Mammary microvascular endothelial cell (primary cell): ENCODE measurements at places on chromosomes 6 and 20. TPM values are rescaled to one million over a fixed set of nuclear protein-coding genes. Genes with fewer than 3 reads are reported as not detected.

The DEFB132 gene
- total RNA-seq, result not detected in 2 replicates

The IPCEF1 gene
- 0.20 and 0.34 TPM in 2 replicates for total RNA-seq

The PTCHD4 gene
- 2.9 and 3.1 TPM in 2 replicates for total RNA-seq

The TMEM14C gene
- 173 and 174 TPM in 2 replicates for total RNA-seq

The LAMA2 gene
- total RNA-seq, result 0.53 and 0.59 TPM in 2 replicates

The LBP gene
- not detected in 2 replicates for total RNA-seq

The HSPA1L gene
- total RNA-seq, result 0.33 and 0.39 TPM in 2 replicates

The PABPC1L gene
- total RNA-seq, result 1.6 and 3.4 TPM in 2 replicates

The APOM gene
- total RNA-seq, result 1.2 and 1.4 TPM in 2 replicates

The IRAK1BP1 gene
- 2.2 and 3.3 TPM in 2 replicates for total RNA-seq

The PAK5 gene
- total RNA-seq, result not detected in 2 replicates

The BPIFB2 gene
- total RNA-seq, result not detected in 2 replicates

The RRAGD gene
- 2.9 and 3.1 TPM in 2 replicates for total RNA-seq

The TGM3 gene
- not detected in 2 replicates for total RNA-seq

The RSPO3 gene
- total RNA-seq, result 0.15 and 0.20 TPM in 2 replicates

The GRIK2 gene
- not detected in 2 replicates for total RNA-seq

The CD93 gene
- 375 and 394 TPM in 2 replicates for total RNA-seq

The CPNE5 gene
- total RNA-seq, result 2.3 and 3.3 TPM in 2 replicates

The PNPLA1 gene
- total RNA-seq, result not detected in 2 replicates

The PRR18 gene
- total RNA-seq, result not detected in 2 replicates

The C20orf96 gene
- total RNA-seq, result 1.3 and 3.3 TPM in 2 replicates

The BTNL2 gene
- not detected in 2 replicates for total RNA-seq

The CYP21A2 gene
- not detected in 2 replicates for total RNA-seq

The CCN6 gene
- not detected in 2 replicates for total RNA-seq

The CLIC5 gene
- 0.34 and 0.67 TPM in 2 replicates for total RNA-seq

The OTOR gene
- total RNA-seq, result not detected in 2 replicates

The AHCY gene
- 145 and 147 TPM in 2 replicates for total RNA-seq

The EYA2 gene
- total RNA-seq, result not detected in 2 replicates

The PLA2G7 gene
- total RNA-seq, result 0.13 TPM in 1 of 2 replicates, not detected in the other

The CRISP2 gene
- total RNA-seq, result not detected in 2 replicates

The C6orf58 gene
- total RNA-seq, result not detected in 2 replicates
